HS-5 (cell line): ENCODE measurements at places on chromosomes 1 and 21.

DNA sequence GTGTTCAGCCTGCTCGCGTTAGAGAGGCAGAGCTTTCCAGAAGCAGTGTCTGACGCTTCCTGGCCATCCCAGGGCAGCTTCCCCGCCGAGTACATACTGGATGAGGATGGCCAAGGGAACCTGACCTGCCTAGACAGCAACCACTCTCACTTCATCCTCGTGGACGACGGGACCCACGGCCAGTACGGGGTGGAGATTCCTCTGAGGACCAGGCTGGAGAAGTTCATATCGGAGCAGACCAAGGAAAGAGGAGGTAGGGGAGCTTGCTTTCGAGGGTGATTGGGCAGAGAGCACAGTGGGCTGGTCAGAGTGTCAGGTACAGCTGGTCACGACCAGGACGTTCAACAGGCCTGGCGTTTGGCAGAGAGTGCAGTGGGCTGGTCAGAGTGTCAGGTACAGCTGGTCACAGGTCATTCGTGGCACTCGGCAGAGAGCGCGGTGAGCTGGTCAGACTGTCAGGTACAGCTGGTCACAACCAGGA lies 22.4 kb downstream of the TRPM2 start:
- DNase-seq = no peak

- peak; percentile 8 for DNase-seq
Measured at GRCh38 chr1:203440771-203441170, 34.8 kb upstream of the PRELP start.

GRCh38 chr1:43910343-43910742 lies 23.3 kb upstream of the ARTN start:
- no peak for DNase-seq

DNA sequence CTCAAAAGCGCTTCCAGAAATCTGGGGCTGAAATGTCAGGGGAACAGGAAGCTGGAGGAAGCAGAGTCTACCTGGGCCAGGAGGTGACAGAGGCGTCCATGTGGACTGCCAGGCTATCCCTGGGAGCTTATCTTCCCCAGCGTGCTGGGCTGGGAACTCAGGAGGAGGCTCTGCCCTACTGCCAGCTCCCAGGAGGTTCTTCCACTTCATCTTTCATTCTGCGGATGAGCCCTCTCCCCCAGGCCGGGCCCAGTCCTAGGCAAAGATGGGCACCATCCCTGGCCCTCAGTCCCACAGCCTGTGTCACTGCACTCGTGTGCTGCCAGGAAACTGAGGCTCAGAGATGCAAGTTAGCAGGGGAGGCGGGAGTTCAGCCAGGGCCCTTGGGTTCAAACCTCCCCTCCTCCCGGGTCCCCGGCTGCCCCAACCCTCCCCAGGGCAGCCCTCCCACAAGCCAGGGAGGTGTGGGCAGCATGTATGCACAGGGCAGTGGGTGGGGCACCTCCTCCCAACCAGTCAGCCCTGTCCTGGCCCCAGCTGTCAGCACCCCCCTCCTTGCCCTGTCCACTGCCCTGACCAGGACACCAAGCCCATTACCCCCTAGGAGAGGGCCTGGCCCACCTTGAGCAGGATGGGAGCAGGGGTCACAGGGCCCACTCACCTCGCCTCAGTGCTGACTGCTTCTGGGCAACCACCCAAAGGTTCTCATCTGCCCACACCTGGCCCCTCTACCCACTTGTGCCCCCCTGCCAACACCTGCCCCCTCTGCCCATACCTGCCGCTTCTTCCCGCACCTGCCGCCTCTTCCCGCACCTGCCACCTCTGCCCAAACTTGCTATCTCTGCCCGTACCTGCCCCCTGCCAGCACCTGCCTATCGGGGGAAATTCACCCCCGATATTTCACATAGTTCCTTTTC lies 226.0 kb downstream of the NPHP4 start:
- DNase-seq = no peak

DNA sequence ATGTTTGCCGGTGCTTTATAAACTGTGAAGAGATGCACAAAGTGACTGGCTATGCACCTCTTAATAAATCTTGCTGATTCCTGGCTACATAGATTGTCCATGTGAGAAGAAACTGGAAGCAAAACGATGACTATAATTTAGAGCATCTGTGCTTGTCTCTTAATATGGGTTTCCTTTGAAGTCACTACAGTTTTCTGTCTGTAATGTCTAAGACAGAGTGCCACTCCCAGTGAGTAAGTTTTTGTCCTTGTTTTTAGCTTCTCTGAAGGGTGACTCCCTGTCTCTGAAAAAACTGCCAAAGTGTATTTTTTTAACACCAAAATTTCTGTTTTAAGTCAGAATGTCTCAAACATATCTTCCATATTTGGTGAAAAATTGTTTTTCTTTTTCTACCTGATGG lies 175.1 kb downstream of the FASLG start:
- DNase-seq = no peak

DNA sequence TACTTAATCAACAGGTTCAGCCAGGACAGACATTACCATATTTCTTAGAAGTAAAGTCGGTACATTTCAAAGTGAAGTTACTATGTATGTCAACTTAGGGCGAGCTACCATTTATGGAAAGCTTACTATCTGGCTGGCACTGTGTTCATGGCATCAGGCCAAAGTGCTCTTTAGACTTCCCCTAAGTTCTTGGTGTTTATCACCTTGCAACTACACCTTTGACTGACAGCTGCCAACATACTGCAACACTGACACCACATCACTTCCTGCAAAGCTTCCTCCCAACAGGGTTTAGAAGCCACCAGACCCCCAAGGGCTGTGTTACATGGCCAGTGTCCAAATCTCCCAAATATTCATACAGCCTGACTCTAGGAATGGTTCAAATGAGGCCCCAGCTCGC lies 61.0 kb downstream of the TIAM1 start:
- DNase-seq = no peak

DNA sequence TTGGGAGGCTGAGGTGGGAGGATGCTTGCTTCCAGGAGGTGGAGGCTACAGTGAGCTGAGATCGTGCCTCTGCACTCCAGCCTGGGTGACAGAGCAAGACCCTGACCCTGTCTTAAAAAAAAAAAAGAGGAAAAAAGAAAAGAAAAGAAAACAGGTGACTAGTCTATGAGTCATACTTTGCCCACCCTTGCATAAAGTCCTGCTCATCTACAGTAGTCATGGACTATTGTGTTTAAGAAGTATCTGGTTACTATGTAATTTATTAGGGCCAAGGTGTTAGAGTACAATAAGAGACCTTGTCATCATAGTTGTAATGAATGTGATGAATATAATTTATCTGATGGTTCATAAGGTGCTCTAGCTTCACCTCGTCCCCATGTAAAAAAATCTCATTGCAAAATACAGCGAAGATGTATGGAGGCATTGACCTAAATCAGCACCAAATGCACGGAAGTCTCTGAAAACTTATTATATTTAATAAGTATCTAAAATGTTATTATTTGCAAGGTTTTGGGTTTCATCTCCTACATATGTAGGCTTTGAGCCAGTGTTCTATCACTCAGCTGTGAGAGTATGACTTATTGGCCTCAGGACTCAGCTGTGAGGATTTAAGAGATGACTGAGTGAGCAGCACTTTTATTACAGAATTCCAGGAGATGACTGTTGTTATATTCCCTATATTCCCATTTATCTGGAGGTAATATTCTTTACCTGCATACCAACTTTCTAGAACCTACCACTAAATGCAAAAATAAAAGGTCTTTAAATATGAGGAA lies 19.9 kb upstream of the KCNJ6 start:
- DNase-seq = no peak

DNA sequence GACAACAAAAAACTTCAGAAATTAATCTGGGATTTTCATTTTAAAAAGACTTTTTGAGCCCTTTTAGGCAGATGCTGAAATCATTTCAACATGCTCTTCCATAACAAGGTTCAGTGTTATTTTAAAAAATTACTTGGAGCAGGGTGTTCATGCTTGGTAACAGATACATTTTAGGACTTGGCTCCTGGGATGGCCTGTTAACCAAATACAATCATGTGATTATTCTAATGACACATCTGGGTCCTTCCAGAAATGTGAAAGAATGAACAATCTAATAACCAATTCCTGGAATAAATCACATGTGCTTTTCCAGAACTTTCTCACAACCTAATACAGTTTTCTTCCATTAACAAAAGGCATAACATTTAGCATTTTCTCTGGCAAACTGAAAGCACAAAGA lies 379.8 kb upstream of the RUNX1 start:
- no peak for DNase-seq
